ENCODE measurements at places on chromosomes 1 and 21.

DNA sequence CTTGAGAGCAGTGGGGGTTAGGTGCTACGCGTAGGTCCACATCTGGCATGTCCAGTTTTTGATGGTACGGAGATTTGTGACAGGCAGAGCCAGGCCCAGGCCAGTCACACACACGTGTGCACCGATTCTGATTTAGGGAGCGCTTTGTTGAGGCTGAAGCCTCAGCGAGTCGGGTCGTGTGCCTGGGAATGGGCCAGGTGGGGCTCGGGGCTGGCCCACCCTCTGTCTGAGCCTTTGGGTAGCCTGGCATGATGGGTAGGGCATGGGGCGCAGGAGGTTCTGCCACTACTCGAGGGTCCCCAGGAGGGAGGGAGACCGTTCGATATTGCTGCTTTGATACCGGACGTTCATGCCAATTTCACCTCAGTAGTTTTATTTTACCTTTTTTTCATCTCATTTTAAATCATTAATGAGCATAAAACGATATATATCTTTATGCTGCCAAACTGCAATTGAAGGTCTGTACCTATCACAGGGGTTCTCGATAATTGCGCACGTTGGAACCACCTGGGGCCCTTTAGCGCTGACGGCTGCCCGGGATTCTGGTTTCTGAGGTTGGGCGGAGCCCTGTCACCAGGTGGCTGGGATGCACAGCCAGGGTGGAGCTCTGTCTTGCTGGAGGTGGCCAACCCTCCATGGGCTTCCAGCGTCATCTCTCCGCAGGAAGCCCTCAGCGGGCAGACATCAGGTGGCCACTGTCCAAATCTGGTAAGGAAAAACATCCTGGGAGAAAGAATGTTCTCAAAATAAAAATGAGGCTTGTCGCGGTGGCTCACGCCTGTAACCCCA, 71.9 kb downstream of the SCCPDH start:
- DNase-seq = no peak

DNA sequence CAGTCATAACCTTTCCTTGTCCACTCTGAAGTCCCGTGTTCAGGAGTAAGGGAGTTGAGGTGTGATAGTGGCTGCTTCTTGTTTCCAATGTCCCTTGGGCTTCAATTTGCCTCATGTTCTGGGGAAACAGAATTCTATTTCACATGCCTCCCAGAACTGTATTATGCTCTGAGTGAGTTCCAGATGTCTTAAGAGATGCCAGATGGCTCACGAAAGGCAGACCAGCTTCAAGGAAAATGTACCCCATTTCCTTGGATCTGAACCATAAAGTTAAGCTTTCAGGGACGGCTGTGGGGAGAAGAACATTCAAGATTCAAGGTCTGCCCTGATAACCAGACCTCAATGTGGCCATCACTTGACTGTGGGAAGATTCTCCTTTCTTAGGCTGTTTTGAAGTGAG, 42.4 kb downstream of the C1orf87 start:
- no peak for DNase-seq

- DNase-seq = peak; percentile 43
Measured at GRCh38 chr1:115330480-115331013, 7.5 kb downstream of the NGF start.

DNA sequence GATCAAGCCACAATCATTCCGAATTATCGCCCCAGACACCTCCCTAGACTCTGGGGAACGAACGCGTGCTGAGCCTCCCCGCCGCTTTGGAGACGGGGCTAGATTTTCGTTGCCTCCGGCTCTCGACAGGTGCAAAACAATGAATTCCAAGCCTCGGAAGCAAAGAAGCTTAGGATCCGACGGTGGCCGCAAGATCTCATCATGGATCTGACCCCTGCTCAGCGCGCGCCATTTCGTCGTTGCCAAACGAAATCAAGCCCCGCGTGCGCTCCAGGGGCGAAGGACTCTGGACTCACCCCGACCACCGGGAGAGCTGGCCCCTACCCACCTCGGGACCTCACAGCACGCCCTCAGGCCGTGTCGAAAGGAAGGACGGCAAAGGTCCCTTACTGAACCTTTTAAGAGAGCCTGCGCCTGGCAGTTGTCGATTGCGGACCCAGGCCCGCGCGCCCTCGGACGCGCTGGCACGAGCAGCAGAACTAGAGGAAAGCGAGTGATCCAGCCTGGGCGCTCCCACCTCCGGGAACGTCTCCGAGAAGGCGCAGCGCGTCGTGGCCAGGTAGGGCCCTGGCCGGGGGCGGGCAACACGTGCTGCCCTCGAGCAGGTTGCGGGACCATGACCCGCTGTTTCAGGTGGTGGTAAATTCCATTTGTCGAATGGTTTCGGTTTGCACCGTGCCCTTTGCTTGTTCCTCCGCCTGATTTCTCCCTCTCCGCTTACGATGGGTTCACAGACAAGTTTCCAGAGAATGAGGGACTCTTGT, 1.6 kb upstream of the RUNX3 start:
- DNase-seq = no peak

GRCh38 chr1:194055536-194055935, 869.1 kb upstream of the B3GALT2 start:
- DNase-seq = no peak

- no peak for DNase-seq
Measured at GRCh38 chr1:200640963-200641401, 20.4 kb upstream of the KIF14 start.

DNA sequence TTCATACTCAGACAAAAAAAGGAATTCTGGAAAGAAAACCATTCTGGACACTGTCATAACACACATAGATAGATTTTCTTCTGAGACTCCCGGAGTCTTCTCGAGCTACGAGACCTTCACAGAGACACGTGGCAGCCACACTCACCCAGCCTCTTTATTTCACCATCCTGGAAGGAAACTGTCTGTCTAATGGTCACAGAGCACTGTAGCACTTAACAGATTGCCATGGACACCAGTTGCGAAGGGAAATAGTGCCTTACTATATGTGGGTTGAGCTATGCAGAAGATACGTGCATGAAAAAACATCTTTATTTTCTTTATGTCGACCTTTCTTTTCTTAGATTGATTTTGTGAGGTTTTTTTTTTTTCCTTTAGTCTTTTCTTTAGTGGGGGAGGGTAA, 57.9 kb downstream of the ZP4 start:
- no peak for DNase-seq

DNA sequence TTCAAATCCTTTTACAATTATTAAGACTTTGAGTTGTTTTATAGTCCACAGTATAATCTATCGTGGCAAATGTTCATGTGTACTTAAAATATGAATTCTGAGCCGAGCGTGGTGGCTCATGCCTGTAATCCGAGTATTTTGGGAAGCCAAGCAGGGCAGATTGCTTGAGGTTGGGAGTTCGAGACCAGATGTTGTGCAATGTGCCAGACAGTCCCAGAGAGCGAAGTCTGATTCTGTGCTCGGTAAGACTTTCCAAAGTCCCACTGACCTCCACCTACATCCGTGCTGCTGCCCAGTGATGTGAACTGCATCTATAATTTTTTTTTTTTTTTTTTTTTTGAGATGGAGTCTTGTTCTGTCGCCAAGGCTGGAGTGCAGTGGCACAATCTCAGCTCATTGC, 52.2 kb downstream of the VPS26C start:
- no peak for DNase-seq

DNA sequence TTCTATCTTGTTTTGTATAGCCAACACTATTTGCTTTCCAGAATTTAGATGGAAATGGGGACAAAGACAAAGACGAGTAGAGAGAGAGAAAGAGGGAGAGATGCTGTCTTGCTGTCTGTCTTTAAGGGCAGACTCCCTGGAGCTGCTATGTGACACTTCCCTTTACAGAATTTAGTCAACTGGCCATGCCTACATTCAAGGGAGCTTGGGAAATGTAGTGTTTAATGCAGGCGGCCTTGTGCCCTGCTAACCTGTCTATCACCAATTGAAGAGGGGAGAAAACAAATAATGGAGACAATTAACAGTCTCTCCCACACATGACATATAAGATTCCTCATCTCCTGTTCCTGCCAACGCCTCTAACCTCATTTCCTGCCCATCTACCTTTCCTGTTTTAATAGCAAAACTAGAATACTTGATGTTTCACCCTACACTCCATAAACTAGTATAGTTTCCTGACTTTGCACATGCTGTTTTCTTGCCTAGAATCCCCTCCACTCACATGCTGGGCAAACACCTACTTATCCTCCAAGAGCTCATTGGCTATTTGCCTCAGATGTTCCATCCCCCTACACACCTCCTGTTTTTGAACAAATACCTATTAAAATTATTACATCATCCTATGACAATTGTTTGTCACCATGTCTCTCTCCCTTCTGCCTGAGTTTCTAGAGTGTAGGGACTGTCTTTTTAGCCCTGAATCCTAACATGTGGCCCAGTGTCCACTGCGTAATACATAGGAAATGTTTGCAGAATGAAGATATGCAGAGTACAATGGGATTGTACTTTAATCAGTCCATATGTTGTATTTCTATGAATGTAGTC, 117.2 kb downstream of the SLC25A24 start:
- DNase-seq = no peak

DNA sequence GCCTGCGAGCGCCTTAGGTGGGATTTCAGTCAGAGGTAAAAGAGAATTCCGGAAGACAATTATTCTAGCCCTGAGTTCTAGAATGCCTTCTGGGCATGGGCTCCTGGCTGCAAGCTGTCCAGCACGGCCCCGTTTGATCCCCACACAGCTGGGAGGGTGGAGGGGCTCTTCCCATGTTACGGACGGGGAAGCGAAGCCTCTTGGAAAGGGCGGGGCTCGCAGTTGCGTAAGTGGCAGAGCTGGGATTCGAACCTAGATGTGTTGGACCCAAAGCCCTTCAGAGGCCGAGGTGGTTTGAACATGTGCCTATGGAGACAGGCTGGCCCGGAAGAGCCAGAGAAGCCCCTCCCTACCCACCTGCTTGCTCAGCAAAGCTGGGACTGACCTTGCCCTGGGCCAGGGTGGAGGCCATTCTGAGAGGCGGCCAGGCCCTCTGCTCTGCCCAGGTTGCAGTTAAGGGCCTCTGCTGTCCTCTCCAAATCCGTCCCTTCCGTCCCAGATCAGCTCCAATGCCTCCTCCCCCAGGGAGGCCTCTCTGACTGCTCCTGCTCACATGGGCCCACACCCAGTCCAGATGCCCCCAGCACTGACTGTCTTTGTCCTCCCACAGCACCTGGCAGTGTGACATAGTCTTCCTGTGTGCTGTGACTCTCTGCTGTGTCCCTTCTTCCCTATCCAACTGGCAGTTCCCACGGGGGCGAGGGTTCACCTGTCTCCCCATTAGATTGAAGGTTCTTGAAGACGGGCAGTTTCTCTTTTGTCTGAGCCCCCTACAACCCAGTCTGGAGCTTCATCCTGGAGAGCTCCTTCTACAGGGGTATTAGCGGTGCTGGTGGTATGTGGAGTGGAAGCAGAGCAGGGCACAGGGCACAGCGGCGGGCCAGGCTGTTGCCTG, 1.2 kb upstream of the HSPB7 start:
- no peak for DNase-seq

DNA sequence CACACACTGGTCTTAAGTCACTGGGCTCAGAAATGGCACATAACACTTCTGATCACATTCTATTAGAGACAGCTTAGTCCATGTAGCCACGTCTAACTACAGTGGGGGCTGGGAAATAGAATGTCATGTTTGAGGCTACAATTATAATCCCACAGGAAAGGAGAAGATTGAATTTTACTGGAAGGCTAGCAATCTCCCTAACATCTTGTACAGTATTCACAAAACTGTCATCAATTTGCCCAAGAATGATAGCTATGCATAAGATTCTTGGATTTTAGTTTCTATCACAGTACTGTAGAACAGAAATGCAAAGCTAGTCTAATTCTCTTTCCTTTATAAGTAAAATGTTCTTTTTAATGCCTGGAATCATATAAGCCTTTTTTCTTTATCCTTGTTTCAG, 12.7 kb upstream of the ZMYM6 start:
- no peak for DNase-seq

DNA sequence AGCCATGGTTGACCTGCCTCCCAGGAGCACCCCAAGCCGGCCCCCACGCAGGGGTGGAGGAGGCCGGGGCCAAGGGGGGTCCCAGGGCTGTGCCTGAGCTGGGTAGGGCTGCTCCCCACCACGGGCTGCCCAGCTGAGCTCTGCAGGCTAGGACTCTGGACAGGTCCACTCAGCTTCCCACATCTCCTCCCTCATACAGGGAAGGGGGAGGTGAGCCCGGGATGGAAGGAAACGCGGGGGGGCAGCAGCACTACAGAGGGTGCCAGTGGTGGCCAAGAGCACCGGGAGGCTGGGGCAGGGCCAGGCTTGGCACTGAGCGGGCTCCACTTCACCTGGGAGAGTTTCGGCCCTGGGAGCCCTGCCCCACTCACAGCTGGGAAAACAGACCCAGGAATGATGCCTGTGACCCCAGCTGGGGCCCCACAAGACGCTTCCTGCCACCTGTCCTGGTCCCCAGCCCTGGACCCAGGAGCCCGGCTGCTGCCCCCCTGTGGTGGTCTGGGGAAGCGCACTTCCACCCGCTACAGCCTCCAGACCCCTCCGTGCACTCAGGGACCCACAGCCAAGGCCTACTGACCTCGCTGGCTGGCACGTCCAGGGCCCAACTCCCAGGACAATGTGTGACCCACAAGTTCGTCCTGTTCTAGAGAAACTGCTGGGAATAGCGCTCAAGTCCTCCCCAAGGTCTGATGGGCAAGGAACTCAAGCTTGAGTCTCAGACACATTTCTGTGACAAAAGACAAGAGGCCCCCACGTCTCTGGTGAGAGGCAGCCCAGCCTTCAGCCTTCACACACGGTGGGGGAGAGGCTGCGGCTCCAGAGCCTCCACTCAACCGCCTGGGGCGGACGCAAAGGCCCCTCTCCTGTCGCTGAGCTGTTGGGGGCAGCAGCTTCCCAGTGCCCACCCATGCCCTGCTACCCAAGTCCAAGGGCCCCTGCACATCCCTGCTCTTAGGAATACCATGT, 3.0 kb downstream of the AURKAIP1 start:
- DNase-seq = peak; percentile 82

- DNase-seq = no peak
Measured at GRCh38 chr21:28541371-28542112, 451.1 kb downstream of the LTN1 start.

DNA sequence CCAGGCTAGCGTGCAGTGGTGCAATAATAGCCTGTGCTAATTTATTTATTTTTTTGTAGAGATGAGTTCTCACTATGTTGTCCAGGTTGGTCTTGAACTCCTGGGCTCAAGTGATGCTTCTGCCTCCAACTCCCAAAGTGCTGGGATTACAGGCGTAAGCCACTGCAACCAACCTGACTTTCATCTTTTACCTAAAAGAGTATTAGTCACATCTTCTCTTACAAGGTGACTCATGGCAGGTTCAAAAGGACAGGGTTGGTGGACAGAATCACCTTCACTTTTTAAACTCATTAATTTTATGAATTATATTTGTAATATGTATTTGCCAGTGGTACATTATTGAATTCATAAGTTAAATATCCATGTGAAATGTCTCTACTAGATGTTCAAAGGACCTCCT, 18.1 kb downstream of the JAM2 start:
- DNase-seq = no peak

- no peak for DNase-seq
Measured at GRCh38 chr1:234745844-234746797, 136.1 kb upstream of the IRF2BP2 start.

GRCh38 chr1:207124389-207124788, 20.4 kb downstream of the C4BPA start:
- DNase-seq = no peak

All from femur (tissue), 1 donor.